PC-9 (cell line): ENCODE measurements at places on chromosomes 7 and 10.

- no peaks in the 10 kb centered on the region for H3K27me3 ChIP-seq
- H3K36me3 ChIP-seq, result no peaks in the 10 kb centered on the region
- no peak overlapping the region for H3K4me3 ChIP-seq
Measured at GRCh38 chr10:33352175-33352574, 17.7 kb upstream of the NRP1 start.

DNA sequence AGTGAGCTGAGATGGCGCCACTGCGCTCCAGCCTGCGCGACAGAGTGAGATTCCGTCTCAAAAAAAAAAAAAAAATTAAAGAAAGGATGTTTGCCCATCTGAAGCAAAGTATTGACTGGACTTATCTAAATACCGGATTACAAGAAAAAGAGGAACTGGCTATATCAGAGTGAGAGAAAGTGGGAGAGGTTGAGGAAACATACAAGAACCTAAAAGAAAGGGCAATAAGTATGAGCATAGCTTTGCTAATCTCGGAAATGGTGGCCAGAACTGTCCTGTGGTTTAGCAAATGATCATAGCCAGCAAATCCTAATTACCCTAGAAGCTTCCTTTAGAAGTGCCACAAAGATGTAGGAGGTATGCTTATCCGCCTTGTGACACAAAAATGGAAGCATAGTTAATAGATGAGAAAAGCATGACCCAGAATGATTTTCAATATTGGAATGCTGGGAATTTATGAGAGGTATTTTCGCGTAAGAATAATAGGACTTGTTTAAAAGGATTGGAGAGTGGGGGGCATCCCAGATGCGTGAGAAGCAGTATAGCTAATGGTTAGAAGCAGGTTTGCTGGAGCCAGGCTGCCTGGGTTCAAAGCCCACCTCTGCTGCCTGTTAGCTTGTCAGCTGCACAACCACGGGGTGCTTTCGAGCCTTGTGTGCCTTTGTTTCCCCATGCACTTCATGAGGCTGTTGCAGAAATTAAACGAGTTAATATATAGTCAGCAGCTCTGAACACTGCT is 1.2 kb upstream of the GTPBP4 start:
- peak; percentile 66 for DNase-seq
- H3K27me3 ChIP-seq, result no peaks in the 10 kb centered on the region
- H3K27ac ChIP-seq, result peak overlapping the region; percentile 57
- H3K4me1 ChIP-seq, result peaks cover 20% of the 10 kb centered on the region
- H3K4me3 ChIP-seq, result peak overlapping the region; percentile 91

DNA sequence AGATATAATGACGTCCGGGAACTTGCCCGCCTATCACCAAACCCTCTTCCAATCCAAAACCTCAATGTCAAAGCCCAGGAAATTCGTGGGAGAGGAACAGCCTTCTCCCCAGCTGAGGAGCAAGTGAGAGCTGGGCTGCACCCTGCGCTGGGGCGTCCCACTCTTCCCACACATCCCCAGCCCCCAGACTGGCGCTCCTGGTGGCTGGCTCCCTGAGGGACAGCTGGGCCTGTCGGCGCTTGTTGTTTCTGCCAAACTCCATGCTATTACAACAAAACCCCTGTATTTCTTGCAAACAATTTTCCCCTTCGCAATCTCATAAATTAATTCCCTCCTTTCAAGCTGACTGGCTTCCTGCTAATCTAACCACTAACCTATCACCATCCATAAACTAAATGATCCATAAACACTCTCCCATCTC is 53.0 kb downstream of the GRID1 start:
- no peaks in the 10 kb centered on the region for H3K4me1 ChIP-seq
- H3K27me3 ChIP-seq, result no peaks in the 10 kb centered on the region
- H3K27ac ChIP-seq, result no peak overlapping the region
- H3K4me3 ChIP-seq, result no peak overlapping the region

DNA sequence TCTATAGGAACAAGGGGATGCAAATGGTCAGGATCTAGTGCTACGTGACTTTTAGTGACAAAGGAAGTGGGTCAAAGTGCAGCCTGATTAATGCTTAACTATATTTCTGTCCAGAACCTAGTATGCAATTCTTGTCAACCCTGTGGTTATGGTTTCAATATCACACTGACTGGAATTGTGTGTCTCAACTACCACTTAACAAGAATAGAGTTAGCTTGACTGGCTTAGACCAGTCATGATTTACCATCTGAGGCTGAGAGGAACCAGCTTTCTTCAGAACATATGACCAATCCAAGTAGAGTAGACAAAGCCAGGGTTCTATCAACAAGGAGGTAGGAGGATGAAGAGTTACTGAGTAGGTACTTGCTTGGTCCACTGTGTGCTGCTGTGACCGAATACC is 54.4 kb downstream of the MYPN start:
- H3K27me3 ChIP-seq, result no peaks in the 10 kb centered on the region
- no peaks in the 10 kb centered on the region for H3K4me1 ChIP-seq
- no peaks in the 10 kb centered on the region for H3K36me3 ChIP-seq
- DNase-seq, result no peak
- no peak overlapping the region for H3K4me3 ChIP-seq
- H3K27ac ChIP-seq, result no peak overlapping the region

DNA sequence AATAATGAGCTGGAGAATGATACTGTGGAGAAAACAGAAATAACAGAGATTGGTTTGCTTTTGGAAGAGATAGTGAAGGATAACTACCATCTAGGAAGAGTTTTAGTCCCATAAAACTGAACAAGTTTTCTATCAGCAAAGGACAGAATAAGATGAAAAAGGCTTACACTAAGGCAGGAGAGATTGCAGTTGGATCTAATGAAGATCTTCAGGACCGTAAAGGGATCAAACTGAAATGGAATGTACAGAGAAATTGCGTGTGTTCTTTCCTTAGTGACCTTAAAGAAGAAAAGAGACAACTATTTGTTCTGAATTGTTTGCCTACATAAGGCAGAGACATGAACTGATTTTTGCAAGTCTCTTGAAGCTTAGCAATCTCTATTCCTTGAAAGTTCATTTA is 191.7 kb upstream of the MTPN start:
- no peak overlapping the region for H3K4me3 ChIP-seq
- no peak overlapping the region for H3K27ac ChIP-seq
- DNase-seq, result no peak
- H3K27me3 ChIP-seq, result no peaks in the 10 kb centered on the region
- H3K4me1 ChIP-seq, result no peaks in the 10 kb centered on the region

DNA sequence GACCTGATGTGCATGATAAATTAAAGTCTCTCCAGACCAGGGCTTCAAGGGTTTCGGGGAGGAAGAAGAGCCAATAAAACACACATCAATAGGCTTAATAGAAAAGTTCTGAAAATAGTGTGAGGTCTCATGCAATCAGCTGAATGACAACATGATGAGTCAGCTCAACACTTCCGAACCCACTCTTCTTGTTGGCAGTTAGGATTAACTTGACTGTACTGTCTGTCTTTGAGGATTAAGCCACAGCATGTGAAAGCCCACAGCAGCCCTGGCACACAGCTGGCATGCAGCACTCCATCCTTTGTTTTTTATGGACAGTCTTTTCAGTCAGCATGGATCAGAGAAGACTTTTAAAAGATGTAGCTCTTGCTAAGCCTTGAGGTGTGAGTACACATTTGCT is 526.9 kb upstream of the VSTM2A start:
- DNase-seq, result no peak
- no peaks in the 10 kb centered on the region for H3K36me3 ChIP-seq
- H3K4me3 ChIP-seq, result no peak overlapping the region

DNA sequence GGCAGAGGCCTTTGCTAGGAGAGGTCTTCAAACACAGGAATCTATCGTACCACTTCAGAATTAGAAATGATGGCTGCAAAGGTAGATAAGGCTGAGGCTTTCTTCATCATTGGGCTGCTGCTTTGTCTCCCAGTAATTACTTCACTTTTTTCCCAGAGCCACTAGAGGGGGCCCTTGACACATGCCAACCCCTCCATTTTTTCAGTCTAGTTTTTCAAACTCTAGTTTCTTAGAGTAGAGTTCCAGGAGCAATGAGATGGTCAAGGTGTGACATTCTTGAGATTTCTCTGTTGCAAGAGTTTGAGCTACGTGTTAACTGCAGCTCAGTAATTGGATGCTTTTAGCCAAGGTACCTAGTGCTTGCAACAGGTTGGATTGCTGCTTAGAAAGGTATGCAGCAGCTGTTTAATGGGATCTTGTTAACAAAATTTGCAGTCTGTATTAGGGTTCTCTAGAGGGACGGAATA is 33.8 kb upstream of the RBM20 start:
- H3K4me3 ChIP-seq, result no peak overlapping the region
- H3K27ac ChIP-seq, result no peak overlapping the region
- 0 out of 2 replicates have a peak, but pooled peaks cover 3% of the 10 kb centered on the region for H3K36me3 ChIP-seq
- H3K27me3 ChIP-seq, result no peaks in the 10 kb centered on the region

DNA sequence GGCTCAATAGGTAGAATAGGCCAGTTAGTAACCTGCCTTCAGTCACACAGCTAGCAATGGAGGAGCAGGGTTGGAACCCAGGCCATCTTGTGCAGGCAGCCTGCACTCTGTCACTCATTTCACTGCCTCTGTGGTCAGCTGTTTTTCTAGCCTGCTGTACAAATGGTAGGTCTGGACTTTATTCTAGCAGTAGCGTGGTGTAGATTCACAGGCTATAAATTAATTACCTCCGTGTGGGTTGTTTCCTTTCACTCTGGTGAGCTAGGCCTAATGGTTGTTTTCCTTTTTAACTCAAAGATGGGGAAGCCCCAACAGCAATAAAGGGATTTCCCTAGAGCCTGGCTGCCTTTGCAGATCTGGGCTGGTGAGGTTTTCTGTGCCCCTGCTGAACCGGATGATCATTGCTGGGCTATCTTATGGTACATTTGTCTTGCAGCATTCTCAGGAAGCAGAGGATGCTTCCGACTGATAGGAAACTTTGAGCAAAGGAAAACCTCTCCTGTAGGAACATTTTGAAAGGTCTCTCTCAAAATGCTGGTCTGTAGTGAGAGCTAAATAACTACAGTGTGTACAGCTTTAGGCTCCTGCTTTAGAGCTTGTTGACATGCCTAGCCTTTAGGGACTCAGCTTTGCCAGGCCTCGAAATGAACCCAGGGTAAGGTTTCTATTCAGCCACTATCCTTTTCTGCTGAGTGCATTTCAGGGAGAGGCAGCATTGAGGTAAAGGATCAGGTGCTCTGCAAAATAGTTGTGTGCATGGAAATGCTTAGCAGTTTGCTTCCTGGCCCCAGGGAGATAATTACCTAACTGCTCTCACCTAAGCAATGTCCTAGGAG is 157.4 kb downstream of the ST7 start:
- no peaks in the 10 kb centered on the region for H3K36me3 ChIP-seq
- no peak for DNase-seq
- no peaks in the 10 kb centered on the region for H3K4me1 ChIP-seq
